ENCODE measurements at places on chromosomes 4 and X.

DNA sequence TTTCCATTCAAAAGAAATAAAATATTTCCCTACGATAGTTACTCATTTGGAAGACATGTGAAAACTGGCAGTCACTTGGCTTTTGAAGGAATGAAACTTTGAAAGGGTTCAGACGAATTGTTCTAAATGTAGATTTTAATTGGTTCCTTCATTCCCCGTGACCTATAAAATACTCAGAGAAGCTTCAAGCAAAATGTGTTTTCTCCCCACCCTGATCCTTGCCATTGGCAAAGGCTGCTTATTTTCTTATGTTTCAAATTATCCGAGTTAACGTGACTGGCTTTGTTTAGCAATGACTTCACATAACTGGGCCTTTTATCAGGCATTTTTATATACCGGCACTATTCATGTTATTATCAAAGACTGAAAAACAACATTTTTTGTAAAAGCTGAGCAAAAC lies 204.1 kb upstream of the NEIL3 start:
- DNase-seq: peak; percentile 51

GRCh38 chrX:38106991-38107655 lies 100.8 kb downstream of the SYTL5 start:
- DNase-seq: no peak

DNA sequence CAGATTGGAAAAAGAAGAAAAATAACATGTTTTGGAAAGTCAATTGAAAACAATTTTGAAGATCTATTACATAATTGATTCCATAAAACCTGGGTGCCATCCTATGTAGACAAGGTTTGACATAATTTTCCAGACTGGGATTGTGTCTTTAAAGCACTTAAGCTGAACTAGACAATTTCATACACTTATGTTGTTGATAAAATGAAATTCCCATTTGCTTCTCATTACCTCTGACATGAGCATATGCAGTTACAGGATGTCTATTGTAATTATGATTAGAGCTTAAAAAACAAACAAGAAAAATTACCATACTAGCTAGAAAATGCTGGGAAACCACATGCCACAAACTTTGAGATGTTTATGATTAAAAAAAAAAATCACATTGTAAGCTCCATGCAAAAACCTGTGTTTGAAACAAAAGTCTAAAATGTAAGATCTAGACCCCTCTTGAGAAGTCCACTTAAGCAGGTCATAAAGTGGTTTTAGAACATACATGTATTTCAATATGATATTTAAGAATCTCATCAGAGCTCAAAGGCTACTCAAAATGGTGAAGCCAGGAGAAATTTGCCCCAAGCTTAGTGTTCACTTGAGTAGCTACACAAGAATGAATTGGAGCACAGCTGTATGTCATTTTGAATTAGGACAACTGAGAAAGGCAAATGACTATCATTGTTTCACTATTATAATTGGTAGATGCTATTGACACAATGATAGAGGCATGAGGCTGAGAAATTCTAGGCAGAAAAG lies 181.1 kb upstream of the PABPC4L start:
- DNase-seq: peak; percentile 22

DNA sequence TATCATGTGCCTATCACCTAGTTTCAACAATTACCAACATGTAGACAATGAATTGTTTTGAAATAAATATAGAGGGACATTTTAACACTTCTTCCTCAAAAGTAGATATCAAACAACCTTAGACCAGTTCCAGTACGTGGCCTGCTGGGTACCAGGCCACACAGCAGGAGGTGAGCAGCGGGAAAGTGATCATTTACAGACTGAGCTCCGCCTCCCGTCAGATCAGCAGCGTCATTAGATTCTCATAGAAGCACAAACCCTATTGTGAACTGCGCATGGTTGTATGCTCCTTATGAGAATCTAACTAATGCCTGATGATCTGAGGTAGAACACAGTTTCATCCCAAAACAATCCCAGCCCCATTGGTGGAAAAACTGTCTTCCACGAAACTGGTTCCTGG lies 6.5 kb downstream of the BBS7 start:
- peak; percentile 5 for DNase-seq

GRCh38 chr4:85869181-85869580 lies 394.2 kb downstream of the ARHGAP24 start:
- DNase-seq: no peak

DNA sequence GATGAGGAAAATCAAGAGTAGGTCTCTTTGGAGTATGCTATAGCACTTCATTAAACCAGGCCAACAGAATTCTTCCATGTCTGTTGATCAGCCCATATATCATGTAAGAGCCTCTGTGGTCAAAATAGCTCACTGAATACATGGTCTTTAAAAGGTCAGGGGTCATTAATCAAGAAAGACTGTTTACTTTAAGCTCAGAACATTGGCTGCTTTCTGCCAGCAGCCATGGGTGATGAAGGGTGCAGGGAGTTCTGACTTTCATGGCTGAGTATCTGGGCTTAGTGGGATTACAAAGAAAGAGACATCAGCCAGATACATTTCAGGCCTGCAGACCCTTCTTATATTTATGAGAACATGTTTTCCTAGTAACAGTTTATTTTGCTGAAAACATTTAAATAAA lies 7.1 kb upstream of the C4orf54 start:
- no peak for DNase-seq

GRCh38 chr4:35771571-35771970 lies 472.7 kb downstream of the ARAP2 start:
- DNase-seq: no peak

DNA sequence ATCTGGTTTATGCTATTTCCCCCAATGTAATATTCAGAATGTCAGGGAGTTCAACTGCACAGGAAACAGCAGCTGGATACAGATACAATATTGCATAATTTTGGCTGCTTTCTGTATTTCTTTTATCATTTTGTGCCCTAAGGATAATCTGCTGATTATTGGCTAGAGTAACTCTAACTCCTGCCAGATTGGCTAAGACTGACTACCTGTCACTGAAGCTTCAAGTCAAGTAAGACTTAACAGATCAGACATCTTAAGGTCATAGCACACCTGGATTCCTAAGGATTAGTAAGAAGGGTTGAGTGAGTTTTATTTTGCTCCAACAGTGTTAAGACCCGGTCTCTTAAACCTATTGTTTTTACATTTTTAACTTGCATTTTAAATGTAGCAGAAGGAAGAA lies 136.8 kb downstream of the KLF8 start:
- DNase-seq: no peak

DNA sequence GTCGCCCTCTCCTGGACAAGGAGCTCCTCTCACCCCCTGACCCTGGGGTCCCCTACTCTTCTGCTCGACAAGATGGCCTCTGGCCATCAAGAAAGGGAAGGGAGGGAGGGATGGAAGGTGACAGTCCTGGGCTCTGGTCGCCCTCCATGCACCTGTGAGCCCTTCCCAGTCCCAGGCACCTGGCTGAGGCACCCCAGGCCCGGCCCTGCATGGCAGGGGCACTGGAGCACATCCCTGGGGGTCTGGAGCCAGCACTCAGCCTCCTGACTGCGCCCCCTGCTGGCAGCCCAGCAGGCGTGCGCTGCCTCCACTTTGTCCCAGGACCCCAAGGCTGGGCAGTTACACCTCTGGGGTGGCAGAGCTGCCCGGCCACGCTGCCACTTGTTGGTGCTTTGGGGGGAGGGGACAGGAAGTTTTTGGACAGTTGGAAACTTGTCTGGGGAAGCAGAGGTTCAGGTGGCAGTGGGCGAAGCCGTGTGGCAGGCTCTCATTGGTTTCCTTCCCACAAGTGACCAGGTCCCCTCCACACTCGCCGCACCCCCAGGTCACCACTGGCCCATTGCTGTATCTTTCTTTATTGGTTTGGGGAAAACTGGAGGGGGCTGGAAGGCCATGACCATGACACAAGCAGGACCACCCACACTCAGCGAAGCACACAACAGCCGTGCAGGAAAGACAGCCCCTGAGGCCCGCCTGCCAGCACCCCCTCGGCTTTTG lies 4.3 kb downstream of the PNCK start:
- peak; percentile 40 for DNase-seq

DNA sequence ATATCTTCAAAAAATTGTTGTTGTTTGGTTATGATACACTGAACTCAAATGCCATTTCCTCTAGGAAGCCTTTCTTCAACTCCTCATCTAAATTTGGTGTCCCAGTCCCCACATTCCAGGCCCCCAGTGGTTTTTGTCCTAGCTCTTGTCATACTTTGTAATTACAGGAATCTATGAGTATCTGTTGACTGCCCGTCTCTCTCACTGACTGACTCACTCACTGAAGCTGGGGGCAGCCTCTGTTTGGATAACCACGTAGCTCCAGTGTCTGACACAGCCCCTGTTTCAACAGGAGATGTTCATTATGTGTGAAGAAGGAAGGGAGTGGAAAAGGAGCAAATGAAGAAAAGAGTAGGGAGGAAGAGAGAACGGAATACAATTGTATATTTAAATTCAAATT lies 284.1 kb upstream of the TENM3 start:
- DNase-seq: peak; percentile 26

DNA sequence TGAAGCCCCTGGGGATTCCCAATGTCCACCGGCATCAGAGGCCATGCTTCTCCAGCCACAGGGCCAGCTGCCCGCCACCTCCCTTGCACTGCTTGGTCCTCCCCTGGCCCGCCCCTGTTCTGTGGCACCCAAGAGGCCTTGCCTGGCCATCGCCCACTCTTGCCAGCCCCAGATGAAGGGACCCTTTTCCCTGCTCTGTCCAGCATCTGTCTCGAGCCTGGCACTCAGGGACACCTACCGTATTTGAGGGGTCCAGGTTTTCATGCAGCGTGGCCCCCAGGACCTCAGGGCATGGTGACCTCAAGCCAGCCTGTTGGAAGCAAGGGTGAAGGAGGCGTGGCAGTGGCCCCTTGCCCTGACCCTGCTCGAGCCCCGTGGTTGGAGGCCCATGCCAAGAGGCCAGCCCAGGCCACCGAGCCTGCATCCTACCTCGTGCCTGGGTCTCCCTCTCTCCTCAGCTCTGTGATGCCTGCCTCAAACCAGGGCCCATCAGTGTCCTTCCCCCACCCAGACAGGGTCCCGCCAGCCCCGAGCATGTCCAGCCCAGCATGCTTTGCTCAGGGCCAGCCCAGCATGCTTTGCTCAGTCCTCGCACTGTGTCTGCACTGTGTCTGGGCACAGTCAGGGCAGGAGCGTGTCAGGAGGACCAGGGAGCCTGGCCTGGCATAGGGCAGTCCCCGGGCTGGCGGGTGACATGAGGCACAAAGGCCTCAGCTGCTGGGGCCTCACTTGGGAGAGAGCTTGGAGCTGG lies 14.3 kb upstream of the FGFR3 start:
- DNase-seq: no peak

DNA sequence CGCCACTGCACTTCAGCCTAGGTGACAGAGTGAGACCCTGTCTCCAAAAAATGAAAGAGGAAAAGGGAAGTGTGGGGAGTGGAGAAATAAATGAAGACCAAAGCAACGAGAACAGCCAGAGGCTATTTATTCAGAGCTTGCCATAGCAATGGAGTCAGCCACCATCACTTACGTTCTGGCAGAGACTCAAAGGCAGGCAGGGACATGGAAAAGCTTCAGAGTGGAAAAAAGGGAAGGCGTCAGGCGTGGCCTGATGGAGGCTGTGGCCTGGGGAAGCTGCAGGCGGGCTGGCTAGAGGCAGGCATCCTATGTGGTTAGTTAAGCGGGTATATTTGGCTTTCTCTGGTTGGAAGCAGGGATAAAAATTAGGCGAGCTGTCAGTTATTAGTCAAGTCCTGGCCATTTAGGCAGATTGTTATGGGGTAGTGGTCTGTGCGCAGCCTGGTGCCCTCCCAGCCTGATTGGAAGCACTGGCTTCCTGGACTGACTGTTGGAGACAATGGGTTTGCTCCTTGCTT lies 73.3 kb downstream of the DCTD start:
- DNase-seq: peak; percentile 52

- DNase-seq: no peak
These were observed 57.2 kb upstream of the NAP1L5 start for GRCh38 chr4:88754796-88755195.

GRCh38 chr4:20297261-20297660 lies 45.6 kb downstream of the SLIT2 start:
- no peak for DNase-seq

DNA sequence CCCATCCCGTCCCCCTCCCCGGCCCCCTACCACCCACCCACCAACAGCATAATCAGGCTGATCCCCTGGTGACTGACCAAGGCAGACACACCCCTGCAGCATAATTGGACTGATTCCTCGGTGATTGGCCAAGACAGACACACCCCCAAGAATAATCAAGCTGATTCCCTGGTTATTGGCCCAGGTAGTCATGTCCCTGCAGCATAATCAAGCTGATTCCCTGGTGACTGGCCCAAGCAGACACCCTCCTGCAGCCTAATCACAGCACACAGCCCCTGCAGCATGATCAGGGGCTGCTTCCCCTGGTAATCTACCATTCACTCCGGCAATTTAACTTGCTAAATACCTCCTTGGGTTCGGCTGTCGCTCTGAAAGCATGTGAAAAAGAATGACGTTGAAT lies 47.5 kb upstream of the STS start:
- DNase-seq: no peak

DNA sequence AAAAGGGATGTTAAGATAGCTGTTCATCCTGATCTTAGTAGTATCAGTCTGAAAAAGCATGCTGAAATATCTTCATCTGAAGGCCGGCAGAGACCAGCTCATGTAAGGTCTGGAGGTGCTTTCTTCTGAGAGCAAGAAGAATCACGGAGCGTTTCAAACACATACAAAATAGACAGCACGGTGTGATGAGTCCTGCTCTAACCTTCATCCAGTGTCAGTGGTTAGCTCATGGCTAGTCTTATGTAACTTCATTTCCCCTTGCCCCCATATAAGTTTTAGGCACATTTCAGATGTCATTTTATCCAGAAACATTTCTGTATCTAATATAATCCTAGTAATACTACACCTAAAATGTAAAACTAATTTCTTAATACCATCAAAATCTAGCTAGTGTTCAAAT lies 27.8 kb downstream of the ADD1 start:
- DNase-seq: no peak

GRCh38 chr4:112282860-112283667 lies 2.6 kb downstream of the TIFA start:
- no peak for DNase-seq

Measured in eye (tissue), 1 donor.